NT2/D1 (cell line): ENCODE measurements at places on chromosomes 6 and 20.

DNA sequence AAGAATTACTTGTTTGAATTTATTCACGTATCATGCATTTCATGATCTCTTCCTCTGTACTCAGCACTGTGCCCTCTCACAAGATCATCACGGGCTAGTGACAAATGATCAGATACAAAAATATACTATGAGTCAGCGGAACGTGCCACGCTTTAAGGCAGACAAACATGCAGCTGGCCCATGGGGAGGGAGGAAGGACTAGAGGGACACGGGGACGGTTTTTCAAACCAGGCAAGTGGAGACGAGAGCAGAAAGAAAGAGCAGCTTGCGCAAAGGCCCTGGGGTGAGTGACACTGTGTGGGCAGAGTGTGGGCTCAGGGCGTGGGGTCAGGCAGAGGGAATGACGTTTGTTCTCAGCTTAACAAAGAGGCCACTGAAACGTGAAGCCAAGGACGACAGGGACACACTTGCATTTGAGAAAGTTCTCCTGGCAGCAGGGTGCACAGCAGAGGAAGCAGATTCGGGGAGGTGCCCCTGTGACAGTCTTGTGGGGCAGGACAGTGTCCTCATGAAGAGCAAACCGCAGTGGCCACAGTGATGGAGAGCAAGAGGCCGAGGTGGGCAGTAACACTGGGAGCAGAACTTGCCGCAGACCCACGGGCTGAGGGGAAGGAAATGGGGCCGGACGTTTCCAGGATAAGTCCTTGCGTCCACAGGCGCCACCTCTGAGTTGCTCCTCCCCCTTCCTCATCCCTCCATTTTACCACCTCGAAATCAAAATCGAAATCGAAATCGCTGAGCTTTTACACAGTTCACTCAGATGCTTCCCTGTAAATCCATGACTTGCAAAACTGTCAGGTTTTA lies 6.9 kb upstream of the RPS6KA2 start:
- DNase-seq, result no peak

DNA sequence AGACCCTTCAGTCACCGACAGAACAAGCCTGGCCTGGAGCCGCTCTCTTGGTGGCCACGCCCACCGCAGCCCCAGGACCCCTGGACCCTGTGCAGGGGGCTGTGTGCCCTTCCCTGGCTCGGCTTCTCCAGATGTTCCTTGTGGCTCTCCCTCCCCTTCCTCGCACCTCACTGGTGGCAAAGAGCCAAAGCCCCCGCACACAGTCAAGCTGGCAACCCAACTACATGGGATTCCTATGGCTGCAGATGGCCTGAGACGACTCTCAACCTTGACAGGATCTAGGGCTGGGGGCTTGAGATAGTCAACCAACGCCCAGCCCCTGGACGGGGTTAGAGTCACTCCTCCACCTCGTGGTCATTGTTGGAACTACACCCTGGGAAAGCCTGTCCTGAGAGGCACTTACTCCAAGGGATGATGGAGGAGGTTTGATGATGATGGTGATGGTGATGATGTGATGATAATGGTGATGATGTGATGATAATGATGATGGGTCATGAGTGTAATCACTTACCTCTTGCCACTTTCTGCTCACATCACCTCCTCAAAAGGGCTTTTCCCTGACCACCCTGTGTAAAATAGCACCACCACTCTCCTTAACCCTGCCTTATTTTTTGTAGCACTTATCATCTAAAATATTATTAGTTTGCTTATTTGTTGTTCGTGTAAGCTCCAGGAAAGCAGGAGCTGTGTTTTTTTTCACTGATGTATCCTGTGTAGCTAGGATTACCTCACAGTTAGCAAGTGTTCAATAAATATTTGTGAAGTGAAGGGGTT lies 278.4 kb downstream of the LRFN2 start:
- peak; percentile 40 for DNase-seq

GRCh38 chr6:98454809-98455322 lies 379.5 kb upstream of the POU3F2 start:
- no peak for DNase-seq

GRCh38 chr6:16688984-16689636 lies 72.2 kb downstream of the ATXN1 start:
- DNase-seq, result no peak

- no peak for DNase-seq
Measured at GRCh38 chr6:46741482-46741881, 5.3 kb upstream of the ANKRD66 start.

DNA sequence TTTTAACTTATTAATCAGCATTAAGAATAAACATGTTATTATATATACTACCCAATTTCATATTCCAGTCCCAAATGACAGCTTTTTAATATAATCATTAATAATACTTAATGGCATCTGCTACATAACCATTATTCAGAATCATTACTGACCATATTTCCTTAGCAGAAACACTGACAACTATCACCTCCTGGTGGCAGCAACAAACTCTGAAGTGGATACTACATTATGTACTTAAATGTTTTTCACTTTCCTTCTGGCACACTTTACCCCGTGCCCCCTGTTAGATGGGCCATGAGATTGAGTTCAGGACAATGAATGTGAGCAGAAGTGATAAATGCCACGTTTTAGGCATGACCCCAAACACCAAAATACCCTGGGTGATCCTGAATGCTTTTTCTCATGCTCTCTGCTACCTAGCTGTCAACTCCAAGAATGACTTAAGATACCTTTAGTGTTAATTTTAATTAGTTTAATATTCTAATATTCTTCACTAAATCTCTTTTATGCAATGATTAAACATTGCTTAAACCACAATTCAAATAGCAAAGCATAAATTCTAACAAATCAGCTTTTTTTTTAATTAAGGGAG lies 77.1 kb downstream of the LMBRD1 start:
- no peak for DNase-seq

DNA sequence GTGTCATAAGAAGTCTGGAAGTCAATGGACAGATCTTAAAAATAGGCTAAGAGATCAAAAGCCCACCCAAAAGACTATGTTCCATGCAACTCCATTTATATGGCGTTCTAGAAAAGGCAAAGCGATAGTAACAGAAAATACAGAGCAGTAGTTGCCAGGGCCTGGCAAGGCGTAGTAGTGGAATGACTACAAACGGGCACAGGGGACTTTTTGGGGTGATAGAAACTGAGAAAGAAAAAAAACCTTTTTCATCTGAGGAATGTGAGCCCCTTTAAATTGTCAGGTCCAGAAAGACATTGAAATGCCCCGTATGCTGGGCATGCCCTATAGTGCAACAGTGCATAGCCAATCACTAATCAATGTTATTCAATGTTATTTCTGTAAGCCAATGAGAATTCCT lies 47.2 kb upstream of the FAM50B start:
- DNase-seq, result no peak

DNA sequence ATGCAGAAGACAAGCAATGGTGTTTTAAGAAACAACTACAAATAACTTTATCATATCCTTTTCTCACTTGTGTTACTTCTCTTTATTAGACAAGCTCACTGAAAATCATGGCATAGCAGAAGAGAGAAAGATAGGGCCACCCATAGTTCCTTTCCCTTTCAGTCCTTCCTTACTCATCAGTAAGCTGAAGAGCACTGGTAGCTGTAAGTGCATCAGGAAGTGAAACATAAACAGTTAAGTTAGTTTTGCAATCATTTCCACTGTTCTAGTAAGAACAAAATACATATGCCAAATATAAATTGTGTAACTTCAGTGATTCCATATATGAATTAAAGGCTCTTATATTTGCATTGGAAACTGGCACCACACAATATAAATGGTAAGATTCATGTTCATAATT lies 220.1 kb downstream of the HACE1 start:
- no peak for DNase-seq

DNA sequence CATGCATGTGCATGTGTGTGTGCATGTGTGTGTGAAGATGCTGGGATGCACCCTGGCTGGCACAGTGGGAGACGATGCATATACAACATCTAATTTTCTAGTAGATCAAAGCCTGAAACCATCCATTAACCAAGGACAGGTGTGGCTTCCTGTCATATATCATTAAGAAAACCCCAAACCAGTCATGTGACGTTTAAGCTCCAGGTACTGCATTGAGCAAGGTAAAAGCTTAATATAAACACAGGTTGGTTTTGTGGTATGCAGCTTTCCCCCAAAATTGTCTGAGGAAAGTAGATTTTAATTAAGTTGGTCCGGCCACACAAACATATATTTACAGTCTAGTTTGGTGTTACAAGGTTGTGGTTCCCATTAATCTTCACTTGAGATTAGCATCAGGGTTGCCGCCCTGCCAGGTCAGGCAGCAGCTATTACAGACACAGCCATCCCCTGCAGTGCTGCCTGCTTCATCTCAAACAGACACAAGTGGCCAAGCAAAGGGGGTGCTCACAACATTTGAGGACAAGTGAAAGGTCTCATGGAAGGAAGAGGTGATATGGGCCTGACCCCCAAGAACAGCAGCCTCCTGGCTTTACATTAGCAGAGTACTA lies 48.6 kb upstream of the NAA20 start:
- DNase-seq, result no peak

GRCh38 chr6:130503146-130503545 lies 137.3 kb downstream of the TMEM200A start:
- no peak for DNase-seq

- no peak for DNase-seq
Measured at GRCh38 chr6:51992876-51993275, 94.5 kb downstream of the PKHD1 start.

GRCh38 chr20:1777476-1777820 lies 117.8 kb upstream of the SIRPA start:
- DNase-seq, result no peak

DNA sequence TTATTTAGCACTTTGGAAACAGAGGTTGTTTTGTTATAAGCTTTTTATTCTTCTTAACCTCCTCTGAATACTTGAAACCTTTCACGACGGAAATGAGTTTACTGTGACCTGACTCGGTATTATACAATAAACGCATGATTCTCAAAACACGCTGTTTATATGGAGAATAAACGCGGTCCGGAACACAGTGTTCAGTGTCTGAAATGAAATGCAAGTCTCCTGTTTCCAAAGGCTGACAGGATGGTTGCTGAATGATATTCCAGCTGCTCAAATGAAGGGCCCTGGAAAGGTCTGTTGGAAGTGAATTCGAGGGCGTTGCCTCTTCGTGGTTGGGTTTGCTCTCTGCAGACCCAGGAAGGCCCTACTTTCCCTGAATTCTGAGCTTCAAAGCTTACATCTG lies 83.4 kb downstream of the RSPH3 start:
- DNase-seq, result no peak

- DNase-seq, result no peak
Measured at GRCh38 chr6:161242113-161242512, 31.7 kb downstream of the AGPAT4 start.

GRCh38 chr6:130834482-130835251 lies 7.5 kb downstream of the SMLR1 start:
- DNase-seq, result no peak

DNA sequence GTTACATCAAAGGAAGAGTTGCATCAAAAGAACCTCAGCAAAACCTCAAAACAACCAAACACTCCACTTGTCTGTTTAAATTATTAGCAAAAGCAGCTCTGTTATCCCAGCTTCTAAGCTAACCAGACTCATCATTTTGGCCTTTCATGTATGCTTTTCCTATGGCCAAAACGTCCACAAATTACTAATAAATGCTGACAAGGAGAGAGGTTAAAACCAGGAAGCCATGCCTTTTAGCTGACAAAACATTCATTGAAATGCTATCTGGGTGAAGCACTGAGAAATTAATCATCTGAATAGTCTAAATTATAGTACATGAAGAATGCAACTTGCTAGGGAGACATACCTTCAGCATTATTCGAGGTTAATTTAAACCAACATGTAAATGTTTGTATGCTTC lies 80.6 kb downstream of the LAMA2 start:
- DNase-seq, result no peak

DNA sequence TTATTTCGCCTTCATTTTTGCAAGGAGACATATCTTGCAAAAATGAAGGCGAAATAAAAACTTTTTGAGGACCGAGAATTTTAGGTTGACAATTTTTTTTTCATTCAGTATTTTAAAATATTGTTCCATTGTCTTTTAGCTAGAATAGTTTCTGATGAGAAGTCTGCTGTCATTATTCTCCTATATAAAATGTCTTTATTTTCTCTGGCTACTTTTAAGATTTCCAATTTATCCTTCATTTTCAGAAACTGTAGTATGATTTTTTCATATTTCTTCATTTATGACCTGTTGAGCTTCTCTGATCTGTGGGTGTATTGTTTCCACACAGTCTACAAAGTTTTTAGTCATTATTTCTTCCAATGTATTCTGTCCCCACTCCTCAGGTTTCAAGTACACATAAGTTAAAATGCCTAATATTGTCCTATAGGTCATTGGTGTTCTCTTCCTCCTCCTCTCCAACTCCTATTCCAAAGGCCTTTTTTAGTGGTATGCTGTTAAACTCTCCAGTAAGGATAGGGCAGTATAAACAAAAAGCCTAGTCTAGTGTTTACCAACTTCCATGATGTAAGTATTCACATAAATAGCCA lies 15.7 kb downstream of the AHI1 start:
- no peak for DNase-seq

DNA sequence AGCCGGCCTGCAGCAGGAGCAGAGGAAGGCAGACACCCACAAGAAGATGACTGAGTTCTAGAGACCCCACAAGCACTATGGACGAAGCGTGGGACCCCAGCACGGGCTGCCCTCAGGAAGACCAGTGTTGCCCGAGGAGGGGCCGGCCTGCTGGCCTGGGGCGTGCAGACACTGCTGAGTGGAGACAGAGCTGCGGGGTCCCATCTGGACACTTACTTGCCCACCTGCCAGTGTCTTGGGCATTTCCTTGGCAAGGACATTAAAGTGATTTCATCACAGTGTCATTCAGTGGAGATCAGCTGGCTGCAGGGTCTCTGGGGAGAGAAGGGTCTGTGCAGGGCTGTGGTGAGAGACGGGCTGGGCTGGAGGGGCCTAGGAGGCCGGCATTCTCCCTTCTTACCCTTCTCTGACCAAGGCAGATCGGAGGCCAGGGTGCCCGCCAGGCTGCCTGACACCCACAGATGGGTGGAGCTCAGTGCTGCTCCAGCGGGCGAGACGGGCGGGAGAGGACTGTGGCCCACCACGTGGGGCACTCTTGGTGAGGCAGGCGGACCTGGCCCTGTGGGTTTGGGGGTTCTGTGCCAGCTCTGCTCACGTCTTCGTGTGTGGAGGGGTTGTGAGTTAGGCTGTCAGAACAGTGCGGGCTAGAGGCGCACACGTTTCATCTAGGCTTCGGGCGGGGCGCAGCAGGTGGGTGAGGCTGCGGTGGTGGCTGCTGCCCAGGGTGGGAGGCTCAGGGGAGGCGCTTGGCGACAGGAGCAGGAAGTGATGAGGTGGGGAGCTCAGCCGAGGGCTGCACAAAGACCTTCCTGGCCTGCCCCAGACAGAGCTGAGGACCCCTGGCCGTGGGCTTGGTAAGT lies at the start of gene LIME1:
Gene LIME1, plus strand, starts transcription at position 806 of the 860 bp plus-strand sequence. CDS start 886 bp downstream, outside the sequence.
- DNase-seq, result no peak
